ENCODE measurements at places on chromosomes 12 and 14.
A peak's percentile ranks its signal among the peaks of the same experiment; 100 is the strongest.

- no peak for DNase-seq
Observed at GRCh38 chr12:1797011-1797901, 23.1 kb upstream of the LRTM2 start.

DNA sequence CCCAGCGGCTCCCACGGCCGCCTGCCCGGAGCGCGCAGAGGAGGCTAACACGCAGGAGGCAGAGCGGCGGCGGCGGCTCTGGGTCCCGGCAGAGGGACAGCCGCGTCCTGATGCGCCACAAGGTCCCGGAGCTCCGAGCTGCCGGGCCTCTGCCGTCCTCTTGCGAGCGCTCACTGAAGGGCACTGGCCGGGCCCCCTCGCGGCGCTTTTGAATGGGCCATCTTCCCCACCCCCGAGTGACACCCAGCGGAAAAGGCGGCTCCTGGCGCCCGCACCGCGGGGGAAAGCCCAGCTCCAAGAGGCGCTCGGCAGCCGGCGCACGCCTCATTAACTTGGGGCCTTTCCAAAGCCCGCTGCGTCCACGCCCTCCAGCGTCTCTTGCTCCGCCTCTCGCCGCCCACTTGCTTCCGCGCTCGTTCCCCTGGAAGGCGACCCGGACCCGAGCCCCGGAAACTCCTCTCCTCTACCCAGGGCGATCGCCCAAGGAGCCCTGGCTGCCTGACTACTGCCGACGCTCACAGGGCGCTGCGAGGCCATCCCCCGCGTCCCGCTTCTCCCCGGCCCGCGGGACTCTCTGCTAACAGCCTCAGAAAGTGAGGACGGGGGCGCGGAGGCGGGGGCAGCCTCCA is at the start of gene PHLDA1:
PHLDA1 (minus strand) TSS at position 363 of the 629 bp plus-strand sequence.
- peak; percentile 96 for DNase-seq

DNA sequence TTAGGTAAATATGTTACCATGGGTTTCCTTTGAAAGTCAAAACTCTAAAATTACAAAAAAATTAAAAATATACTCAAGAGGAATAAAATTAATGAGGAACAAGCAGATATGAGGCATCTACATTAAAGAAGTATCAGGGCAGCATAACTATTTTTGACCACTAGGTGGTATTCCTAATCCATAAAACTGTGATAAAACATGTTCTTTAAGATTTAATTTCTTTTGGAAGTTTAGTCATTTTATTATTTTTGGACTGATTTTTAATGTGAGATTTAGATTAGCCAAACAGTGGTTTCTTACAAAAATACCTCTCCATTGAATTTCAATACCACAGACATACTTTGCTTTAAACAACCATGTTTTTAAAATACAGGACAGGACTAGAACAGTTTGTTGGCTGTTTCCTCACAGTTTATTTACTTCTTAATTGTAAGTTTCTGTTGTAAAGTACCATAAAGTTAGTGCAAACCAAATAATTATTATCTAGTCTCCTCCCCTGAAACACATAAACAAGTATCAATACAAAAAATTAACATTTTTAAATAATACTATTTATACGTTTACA is 49.8 kb downstream of the NTS start:
- no peak for DNase-seq

DNA sequence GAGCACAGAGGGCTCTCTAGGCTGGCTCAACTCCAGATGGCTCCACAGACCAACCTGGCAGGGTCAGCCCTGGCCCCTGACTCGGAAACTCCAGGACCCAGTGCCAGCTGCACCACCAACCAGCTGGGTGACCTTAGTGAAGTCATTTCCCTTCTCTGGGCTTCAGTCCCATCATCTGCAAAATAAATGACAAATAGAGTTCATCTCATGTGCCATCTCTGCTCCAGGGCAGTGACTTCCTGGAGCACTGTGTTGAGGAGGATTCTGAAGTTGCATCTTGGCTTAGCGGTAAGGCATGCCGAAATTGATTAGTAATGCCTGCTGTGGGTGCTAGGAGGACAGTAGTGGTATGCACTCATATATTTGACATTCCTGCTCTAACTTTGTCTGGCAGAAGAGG is 31.5 kb downstream of the DTX1 start:
- no peak for DNase-seq

- no peak for DNase-seq
Observed at GRCh38 chr14:90455100-90455571, 58.3 kb downstream of the CALM1 start.

DNA sequence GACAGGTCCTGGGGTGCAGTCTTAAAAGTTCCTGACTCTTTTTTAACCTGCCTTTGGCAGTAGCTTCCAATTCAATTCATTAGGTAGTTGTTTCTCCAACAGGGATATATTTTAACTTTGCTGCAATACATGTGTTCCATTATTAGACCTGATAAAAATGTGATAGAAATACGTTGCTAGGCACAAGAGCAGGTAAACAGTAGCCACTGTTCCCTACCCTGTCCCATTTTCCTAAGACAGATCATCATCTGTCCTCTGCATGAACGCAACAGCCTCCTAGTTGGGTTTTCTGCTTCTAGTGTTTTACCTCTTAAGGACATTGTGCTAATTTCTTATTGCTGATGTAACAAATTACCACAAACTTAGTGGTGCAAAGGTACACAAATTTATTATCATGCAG is 156.8 kb downstream of the SNAPC1 start:
- DNase-seq = no peak

DNA sequence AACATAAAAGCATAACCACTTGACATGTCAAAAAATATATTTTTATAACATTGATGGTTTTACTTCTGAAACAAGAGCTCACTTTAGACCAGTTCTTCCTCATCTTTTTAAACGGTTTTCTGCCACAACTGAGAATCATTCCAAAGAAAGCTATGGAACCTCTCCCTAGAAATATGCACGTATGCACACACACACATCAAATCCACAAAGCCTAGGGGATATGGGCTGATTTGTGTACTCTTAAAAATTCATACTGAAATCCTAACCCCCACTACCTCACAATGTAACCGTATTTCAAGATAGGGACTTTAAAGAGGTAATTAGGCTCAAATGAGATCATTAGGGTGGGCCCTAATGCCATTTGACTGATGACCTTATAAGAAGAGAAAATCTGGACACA is 19.3 kb downstream of the TMCC3 start:
- no peak for DNase-seq

GRCh38 chr14:96752125-96752524 is 45.1 kb upstream of the VRK1 start:
- DNase-seq = no peak

- DNase-seq = no peak
Observed at GRCh38 chr14:76121089-76121748, 30.5 kb upstream of the GPATCH2L start.

- no peak for DNase-seq
Observed at GRCh38 chr14:96827290-96827689, 30.1 kb downstream of the VRK1 start.

DNA sequence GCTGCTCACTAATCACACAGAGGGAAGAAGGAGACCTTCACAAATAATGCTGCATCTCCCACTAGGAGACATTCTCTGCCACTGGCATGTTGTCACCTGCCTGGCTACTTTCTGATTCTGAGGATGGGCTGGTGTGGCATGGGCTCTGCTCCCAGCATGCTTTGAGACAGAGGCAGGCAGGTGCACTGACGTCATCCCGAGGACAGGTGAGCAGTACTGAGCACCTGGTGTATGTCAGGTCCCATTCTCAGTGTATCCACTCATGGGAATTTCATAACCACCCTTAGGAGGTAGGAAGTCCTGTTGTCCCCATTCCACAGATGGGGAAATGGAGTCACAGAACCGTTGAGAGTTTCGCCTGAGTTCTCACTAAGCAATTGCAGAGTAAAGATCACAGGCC is 597.9 kb downstream of the VRK1 start:
- DNase-seq = no peak

DNA sequence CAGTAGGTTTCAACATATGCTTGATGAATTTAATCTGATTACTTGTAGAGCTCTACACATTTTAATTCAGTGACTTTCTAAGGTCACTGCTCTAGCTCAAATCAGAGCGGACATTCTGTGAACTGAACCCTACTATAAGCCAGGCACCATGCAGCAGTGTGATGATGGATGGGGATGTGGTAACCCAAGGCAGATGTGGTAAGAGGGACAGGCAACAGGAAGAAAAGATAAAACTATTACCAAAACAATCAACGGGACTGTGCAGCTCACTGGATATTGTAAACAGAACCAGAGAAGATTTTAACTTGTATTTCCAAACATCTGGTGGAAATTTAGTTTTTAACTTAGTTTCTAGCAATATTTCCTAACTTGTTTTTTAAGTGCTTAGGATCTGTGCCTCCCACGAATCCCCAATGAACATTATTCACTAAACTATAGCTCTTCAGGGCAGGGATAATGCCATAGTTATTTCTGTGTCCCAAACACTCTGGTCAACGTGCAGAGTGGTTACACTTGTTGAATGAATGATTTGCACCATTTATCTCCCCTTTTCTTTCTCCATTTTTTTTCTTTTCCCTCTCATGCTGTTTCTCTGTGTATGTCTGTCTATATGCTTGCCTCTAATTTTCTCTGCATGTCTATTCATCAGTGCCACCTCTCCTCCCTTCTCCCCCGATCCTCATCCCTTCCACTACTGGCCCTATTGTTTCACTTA is 3.0 kb downstream of the ERO1A start:
- no peak for DNase-seq

GRCh38 chr12:26496170-26496569 is 300.8 kb downstream of the SSPN start:
- no peak for DNase-seq

DNA sequence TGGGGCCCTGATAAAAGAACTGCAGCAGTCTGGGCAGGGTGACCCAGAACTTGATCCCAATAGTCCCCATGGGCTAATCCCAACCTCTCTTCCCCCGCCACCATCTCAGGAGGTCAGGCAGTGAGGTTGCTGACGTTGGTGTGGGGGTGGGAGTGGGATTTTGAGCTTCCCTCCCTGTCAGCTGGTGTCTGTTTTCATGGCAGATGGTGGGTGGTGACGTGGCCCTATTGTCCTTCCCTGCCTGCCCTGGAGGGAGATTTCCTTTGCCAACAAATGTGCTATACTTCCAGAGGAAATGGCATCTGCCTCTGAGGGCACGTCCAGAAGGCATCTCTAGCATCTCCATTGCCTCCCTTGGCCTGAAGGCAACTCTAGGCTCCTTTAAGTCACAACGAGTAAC is 37.7 kb downstream of the NEUROD4 start:
- no peak for DNase-seq

GRCh38 chr12:29543036-29543435 is 45.5 kb upstream of the OVCH1 start:
- DNase-seq = no peak

- no peak for DNase-seq
Observed at GRCh38 chr14:50523271-50524041, 8.9 kb downstream of the MAP4K5 start.

GRCh38 chr14:61326146-61326545 is 4.8 kb downstream of the PRKCH start:
- DNase-seq = no peak

DNA sequence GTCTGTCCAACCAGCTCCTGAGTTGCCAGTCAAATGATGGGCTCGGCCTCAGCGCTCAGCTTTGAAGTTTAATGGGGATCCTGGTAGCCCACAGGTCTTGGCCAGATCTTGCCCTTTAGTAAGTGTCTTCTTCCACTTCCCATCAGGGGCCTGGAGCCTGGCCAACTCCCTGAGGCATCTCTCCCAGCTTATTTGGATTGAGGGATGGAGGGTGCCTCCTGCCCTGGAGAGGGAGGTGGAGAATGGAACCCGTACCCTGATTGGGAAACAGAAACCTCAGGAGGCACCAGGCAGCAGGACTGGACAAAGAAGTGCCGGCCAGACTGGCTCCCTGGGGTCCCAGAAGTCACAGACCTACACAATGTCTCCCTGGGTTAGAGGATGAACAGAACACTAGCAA is 40.5 kb upstream of the LTBP2 start:
- DNase-seq = no peak

GRCh38 chr14:79724934-79725717 is 486.2 kb downstream of the DIO2 start:
- no peak for DNase-seq

DNA sequence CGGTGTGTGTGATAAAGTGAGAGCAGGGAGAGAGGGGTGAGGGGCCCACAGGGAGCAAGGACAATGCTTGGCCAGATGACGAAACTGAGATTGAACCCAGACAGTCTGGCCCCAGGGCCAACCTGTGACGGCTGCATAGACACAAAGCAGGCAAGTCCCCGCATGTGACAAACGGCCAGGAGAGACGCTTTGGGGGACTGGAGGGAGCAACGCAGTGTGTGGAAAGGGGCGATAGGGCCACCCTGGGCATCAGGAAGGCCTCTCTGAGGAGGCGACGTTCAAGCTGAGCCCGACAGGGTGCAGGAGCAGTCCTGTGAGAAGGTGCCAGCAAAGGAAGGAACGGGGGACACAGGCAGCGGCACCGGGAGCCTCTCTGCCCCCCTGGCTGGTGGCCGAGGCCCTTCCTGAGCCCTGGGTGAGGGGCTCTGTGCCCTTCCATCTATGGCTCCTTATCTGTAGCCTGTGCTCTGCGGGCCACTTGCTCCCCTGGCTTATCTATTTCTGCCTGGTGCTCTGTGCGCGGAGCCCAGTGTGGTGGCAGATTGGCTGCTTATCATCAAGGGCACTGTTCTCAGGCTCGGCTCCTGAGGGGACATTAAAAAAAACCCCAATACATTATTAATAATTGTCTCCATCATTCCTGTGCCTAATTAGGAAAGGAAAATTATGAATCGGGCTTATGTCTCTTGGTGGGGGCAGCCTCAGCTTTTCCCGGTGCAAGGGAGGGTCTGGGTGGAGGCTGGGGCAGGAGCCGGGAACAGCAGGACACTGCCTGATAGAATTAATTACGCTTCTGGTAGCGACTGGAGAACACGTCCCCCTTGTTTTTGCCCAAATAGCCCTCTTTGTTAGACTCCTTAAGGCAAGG is 39.8 kb downstream of the PRIMA1 start:
- DNase-seq = peak; percentile 48

GRCh38 chr14:76118594-76118993 is 33.1 kb upstream of the GPATCH2L start:
- no peak for DNase-seq

DNA sequence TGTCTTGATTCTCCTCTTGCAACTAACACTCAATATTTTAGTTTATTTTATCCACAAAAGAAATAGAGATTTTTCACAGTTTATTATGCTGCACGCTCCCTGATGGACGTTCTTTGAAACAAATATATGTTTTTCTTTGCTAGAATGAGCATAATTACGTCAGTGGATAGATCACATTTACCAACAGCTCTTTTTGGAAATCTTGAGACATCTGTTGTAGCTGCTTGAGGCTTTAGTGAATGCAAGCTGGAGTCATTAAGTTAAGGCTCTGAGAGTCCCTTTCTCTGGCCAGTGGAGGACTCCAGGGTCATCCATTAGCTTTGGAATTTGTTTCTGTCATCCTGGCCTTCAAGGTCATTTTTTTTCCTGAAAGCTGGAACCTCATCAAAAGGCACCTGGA is 405.6 kb upstream of the TMEM132C start:
- no peak for DNase-seq

GRCh38 chr12:32921397-32921796 is 24.8 kb upstream of the PKP2 start:
- DNase-seq = no peak

DNA sequence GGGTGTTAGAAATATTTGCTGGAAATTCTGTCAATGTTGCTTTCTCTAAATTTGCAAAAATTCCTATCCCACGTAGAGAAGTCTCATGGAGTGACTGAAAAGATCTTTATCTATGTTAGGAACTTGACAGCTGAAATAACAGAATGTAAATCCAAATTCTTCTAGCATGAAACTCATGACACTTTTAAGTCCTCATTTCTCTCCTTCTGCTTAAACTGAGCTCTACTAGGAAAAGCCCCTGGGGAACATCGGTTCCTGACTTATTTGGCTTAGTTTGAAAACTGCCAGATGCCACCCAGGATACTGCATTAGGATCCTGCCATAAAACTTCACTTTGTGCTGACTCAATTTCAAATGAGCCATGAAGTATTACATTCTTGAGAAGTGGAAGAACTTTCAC is 426.0 kb downstream of the GALC start:
- no peak for DNase-seq
